NCI-H1694 (cell line): ENCODE measurements at places on chromosomes 5 and 9.

GRCh38 chr5:154107010-154107409 lies 68.2 kb downstream of the MFAP3 start:
- no peak for DNase-seq

DNA sequence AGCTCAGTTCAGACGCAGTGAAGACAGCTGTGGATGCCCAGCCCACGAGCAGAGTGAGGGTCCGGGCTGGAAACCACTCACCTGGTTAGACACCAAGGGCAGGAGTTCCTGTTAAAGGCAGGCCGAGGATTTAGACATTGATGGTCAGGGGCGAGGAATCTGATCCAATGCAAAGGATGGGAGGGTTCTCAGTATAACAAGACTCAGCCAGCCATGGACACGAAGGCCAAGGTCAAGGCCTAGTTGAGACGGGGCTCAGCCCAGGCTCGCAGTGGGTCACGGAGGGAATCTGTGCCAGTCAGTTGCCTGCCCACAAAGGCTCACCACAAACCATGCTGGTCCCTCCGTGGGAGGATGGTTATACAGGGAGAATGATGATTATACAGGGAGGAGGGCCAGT lies 63.3 kb upstream of the FCN1 start:
- no peak for DNase-seq

DNA sequence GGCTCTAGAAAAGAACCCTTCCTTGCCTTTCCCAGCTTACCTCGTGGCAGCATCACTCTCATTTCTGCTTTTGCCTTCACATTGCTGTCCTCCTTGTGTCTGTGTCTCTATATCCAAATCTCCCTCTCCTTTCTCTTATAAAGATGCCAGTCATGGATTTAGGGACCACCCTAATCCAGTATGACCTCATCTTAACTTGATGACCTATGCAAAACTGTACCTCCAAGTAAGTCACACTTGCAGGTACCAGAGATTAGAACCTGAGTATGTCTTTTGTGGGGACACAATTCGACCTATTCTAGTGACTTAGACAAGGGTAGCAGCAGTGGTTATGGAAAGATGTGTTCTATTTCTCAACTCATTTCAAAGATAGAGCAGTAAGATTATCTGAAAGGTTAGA lies 160.1 kb downstream of the HMHB1 start:
- DNase-seq, result no peak

- no peak for DNase-seq
These were observed 23.2 kb downstream of the ZBTB34 start for GRCh38 chr9:126883636-126884035.

DNA sequence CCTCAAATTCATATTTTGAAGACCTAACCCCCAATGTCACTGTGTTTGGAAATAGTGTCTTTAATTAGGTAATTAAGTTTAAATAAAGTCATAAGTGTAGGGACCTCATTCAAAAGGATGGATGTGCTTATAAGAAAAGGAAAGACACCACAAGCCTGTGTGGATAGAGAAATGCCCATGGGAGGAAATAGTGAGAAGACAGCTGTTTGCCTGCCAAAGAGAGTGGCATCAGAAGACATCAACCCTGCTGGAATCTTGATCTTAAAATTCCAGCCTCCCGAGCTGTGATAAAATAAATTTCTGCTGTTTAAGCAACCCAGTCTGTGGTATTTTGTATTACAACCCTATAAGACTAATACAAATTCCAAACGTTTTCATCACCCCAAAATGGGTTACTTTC lies 1867.9 kb upstream of the NUDT12 start:
- no peak for DNase-seq

GRCh38 chr9:77251050-77251449 lies 73.7 kb downstream of the VPS13A start:
- no peak for DNase-seq

DNA sequence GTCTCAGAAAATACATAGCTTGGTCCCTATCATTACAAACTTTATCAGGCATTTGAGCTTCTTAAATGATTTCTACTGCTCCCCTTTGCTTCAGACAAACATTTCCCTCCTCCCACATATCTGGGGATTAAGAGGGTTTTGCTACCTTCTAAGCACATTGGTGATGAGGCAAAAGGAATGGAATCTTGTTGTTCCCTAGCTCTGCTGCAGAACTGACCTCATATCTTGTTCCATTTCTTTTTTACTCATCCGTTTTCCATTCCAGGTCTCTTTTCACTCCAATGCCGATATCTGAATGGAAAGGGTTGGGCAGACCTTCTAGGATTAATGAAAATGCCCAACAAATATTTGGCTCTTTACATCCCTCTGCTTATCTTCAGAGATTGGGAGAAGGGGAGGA lies 444.6 kb downstream of the ZNF608 start:
- no peak for DNase-seq

DNA sequence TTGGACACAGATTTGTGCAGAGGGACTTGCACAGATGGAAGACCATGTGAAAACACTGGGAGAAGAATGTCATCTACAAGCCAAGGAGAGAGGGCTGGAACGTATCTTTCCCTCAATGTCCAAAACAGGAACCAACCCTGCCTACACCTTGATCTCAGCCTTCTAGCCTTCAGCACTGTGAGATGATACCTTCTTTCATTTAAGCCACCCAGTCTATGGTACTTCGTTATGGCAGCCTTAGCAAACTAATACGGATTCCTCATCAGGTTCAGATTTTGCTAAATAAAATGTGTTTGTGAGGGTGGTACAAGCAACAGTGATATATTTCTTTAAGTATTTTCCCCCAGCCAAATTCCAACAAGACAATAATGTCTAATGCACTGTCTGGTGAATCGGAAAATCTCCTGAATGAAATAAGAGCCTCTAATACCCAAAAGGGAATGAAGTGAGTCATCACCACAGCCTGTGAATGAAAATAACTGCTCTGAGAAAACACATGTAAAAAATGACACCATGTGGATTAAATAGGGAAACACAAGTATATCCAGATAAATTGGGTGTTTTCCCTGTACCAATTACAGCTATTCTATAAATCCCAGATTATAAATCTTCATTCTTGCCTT lies 182.8 kb upstream of the TARS1 start:
- no peak for DNase-seq

DNA sequence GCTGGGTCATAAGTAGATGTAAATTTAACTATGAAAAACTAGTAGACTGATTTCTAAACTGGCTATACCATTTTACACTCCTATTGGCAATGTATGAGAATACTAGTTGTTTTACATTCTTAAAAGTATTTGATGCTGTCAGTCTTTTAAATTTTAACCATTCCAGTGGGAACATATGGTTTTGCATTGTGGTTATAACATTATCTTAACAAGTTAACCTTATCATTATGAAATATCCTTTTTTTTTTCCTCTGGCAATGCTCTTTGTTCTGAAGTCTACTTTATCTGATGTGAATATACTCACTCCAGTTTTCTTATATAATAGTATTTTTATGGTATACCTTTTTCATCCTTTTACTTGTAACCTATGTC lies 548.9 kb upstream of the CLINT1 start:
- no peak for DNase-seq

DNA sequence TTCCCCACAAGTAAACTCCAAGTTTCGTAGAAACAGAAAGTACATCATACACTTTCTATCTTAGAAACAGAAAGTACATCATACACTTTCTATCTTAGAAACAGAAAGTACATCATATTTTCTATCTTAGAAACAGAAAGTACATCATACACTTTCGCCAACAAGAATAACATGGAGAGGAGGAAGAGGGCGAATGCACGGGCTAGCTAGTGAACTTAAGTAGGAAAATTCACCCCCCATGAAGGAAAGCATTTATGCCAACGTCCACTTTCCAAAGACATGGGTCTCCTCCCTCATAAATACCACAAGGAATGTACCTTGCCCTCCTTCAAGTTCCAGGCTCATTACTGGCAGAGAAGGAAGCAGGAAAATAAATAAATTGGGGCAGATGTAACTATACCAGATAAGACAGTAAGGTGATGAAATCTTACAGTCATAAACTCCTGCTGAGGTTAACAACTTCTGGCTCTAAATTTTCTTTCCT lies 64.7 kb downstream of the FRMD3 start:
- no peak for DNase-seq

GRCh38 chr5:134964359-134965270 lies 3.1 kb upstream of the CATSPER3 start:
- no peak for DNase-seq

DNA sequence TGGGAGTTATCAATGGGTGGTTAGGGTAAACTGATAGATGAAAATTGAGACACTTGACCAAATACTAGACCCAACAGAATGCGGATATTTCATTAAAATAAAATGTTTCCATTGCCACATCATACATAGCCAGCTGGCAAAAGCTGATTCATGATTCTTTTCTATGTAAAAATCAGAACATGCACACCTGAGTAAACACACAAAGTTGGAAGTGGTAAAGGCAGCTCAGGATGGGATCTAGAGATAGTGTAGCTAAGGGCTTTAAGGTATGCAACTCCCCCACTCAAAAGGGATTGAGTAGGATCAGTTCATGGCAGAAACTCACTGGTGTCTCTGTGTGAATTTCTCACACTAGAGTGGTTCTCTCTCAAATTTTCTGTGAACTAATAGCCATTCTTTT lies 541.1 kb upstream of the GRAMD2B start:
- DNase-seq, result no peak

GRCh38 chr9:92917176-92917800 lies 30.0 kb upstream of the FGD3 start:
- DNase-seq, result no peak

GRCh38 chr5:180540050-180540694 lies 46.0 kb downstream of the CNOT6 start:
- no peak for DNase-seq

DNA sequence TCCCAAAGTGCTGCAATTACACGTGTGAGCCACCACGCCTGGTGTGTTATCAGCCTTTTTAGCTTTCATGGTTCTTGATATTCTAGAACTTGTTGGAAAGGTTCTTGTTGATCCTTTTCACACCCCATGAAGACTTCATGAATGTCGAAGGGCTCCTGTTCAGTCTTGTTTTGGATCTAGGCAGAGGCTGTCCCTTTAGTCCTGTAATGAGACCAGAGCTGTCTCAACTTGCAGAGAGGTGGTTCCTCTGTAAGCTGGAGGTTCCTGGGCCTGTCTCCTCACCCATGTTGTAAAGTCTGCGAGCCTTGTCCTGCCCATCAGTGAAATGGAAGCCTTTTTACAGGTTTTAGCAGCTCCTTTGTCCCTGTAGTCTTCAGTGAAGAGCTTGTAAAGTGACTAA lies 38.2 kb downstream of the PRRC2B start:
- no peak for DNase-seq

GRCh38 chr9:112711050-112711689 lies 6.7 kb downstream of the INIP start:
- no peak for DNase-seq

GRCh38 chr9:94734054-94734754 lies 7.7 kb downstream of the AOPEP start:
- no peak for DNase-seq

- DNase-seq, result no peak
These were observed 23.8 kb downstream of the C5orf58 start for GRCh38 chr5:170256571-170256970.

GRCh38 chr5:141843156-141843927 lies 34.9 kb downstream of the PCDH1 start:
- DNase-seq, result no peak

GRCh38 chr5:111756581-111757354 lies at the start of gene NREP:
Gene NREP (minus strand): TSS chr5:111757194. CDS start chr5:111755772, 1,422 bp downstream.
- DNase-seq, result peak; percentile 70

DNA sequence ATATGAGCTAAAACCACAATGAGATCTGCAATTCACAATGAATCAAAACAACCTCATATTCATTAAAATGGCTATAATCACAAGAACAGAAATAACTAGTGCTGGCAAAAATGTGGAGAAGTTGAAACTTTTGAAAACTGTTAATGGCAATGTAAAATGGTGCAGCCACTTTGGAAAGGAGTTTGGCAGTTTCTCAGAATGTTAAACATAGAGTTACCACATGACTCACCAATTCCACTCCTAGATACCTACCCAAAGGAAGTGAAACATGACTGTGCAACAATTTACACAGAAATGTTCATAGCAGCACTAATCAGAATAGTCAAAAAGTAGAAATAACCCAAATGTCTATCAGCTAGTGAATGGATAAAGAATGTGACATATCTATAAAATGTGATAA lies 862.2 kb downstream of the DTWD2 start:
- DNase-seq, result no peak

GRCh38 chr5:60826653-60827052 lies 17.4 kb downstream of the ELOVL7 start:
- DNase-seq, result no peak

GRCh38 chr5:123429993-123430392 lies 6.8 kb upstream of the CEP120 start:
- DNase-seq, result no peak

DNA sequence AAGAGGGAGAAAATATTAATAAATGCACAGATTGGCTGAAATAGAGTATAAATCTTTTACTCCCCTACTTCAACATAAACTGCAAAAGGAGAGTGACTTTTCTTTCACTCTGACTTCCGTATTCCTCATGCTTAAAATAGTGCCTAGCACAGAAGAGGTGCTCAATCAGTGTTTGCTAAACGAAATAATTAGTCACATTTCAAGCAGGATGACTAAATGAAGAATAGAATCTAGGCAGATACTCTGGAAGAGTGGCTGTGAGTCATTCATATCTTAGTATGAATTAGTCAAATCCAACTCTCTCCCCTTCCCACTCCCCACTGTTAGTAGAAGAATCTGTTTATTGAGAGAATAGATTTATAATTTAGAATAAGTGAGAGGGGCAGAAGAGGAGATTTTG lies 4.8 kb downstream of the CD274 start:
- DNase-seq, result no peak

DNA sequence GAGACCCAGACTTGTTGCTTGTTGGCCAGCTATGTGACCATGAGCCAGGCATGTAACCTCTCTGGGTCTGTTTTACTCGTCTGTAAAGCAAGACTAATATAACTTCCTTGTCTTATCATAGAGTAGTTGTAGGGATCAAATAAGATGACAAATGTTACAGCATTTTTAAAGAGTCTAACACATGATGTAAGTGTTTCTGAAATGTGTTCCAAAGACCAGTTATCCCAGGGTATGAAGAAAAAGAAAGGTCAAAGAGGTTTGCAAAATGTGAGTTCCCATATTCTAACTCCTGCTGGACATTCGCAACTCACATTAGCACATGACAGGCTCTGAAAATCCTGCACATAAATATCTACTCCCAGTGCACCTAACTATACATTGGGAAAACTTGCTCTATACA lies 28.5 kb upstream of the MATR3 start:
- no peak for DNase-seq

GRCh38 chr5:157450024-157450423 lies 10.0 kb upstream of the NIPAL4 start:
- no peak for DNase-seq

- DNase-seq, result no peak
These were observed 8.1 kb downstream of the MCIDAS start for GRCh38 chr5:55218967-55219366.

DNA sequence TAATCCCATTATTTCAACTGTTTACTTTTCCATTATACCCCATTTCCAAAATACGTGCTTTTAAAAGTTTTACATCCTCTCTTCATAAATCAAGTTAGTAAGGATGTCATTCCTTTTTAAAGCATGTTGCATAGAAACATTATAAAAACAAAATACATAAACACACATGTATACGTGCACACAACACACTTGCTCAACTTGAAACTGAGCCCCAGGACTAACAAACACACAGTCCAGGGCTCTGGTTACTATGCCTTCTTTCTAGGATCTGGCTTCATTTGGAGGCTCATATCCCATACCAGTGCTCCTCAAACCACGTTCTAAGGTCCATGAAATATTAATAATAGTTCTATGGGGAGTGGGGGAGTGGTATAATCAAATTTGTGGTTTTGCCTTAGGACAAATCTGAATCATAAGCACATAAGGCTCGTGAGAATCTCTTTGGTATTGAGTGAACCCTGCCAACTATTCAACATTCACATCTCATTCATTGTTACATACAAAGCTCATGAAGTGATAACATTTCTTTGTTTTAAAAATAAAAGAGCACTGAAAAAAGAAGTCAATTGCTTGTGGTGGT lies 55.2 kb downstream of the NFIB start:
- no peak for DNase-seq
